ENCODE measurements at places on chromosomes 7 and 10.

- DNase-seq = no peak
These were observed 129.3 kb upstream of the ACBD5 start for GRCh38 chr10:27369880-27370279.

- DNase-seq = peak; percentile 12
These were observed 615.1 kb downstream of the SUGCT start for GRCh38 chr7:40749877-40750276.

GRCh38 chr10:61760943-61761824 is 98.5 kb downstream of the CABCOCO1 start:
- DNase-seq = peak; percentile 80

DNA sequence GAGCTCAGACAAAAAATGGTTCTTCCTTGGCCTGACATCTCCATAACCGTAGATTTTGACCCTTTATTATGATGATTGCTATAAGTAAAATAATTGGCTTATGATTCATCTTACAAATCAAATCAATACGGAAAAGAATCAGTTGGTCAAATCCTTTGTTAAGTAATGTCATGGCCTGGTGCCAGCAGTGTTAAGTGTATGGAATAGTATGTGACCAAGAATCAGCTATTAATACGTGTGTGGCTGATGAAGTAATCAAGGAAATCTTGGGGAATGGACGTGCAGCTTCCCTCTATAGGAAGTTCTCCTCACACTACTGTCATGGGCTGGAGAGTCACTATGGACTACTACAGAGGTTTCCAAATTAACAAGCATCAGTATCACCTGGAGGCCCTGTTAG is 230.6 kb downstream of the TWIST1 start:
- DNase-seq = no peak

DNA sequence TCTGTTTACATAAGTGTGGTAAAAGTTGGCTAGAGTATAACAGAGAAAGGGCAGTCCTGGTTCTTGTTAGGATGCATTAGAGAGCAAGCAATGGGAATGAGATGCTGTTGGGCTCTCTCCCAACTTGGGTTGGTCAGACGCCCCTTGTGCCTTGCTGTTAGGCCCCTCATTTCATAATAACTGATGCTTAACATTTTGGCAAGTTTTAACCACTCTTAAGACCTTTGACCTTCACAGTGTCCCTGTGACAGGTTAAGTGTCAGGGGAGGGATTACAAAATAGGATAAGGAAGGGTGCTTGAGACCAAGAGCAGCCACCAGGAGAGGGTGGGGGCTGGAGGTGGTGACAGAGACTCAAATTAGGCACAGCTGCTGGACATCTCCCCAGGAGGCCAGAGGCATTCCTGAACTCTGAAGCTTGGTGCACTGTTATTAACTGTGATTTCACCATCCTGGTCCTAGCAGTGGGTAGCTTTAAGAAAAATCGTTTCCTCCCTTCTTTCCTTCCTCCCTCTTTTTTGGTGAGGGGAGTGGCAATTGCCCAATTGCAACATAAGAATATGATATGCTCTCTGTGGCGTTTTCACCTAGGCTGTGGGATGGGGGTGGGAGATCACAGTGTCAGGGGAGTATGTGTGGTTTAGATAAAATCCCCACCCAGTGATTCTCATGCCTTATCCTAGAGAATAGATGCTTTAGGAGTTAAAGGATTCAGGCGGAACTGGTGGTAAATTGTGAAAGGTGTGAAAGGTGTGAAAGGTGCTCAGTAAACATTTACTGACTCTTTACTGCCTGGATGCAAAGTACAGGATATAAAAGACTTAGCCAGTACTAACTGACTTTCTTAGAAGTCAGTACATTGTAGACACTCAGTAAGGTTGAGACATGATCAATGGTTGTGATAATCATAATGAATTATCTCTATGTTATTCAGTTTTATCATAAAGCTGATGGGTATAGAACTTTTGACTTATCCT is 270.5 kb downstream of the BICC1 start:
- DNase-seq = peak; percentile 51

DNA sequence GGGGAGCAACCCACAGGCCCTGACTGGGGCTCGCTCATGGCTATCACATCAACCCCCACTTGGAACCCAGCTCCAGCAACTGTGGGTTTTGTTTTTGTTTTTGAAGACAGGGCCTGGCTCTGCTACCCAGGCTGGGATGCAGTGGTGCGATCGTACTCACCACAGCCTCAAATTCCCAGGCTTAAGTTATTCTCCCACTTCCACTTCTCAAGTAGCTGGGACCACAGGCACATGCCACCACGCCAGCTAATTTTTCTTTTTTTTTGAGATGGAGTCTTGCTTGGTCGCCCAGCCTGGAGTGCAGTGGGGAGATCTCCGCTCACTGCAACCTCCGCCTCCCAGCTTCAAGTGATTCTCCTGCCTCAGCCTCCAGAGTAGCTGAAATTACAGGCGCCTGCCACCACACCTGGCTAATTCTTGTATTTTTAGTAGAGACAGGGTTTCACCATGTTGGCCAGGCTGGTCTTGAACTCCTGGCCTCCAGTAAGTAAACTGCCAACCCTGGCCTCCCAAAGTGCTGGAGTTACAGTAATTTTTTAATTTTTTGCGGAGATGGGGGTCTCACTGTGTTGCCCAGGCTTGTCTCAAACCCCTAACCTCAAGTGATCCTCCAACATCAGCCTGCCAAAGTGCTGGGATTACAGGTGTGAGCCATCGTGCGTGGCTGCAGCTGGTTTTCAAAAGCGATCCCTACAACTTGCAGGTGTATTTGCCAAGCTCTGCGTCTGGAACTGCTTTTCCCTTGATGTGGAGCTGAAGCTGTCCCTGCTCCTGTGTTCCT is 228.7 kb downstream of the SKIDA1 start:
- no peak for DNase-seq

DNA sequence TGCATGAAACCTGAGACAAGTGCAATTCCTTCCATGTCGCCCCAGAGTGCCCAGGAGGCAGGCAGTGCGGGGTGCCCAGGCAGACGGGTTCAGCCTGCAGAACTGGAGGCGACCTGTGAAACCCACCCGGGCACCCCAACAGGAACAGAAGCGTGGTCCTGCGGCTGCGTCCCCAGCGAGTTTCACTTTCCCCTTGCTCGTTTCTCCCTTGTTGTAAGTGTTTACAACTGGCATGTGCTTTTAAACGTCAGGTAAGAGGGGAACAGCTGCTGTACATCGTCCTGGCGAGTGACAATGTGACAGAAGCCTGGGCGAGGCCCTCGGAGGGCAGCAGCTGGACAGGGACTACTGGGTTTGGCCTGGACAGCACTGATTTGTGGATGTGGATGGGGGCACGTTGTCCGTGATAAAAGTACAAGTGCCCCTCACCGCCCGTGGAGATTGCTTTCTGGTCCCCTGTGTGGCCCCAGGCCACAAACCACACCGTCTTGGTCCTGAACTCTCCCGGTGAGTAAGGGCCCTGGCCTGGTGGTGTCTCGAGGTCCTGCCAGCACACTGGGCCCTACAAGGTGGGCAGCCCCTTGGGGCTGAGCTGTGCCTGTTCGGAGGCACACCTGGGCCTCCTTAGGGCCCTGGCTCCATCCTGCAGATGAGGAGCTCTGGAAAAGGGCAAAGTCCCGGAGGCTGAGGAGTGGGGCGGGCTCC is 4.0 kb downstream of the VENTX start:
- no peak for DNase-seq

- DNase-seq = peak; percentile 42
These were observed 30.8 kb upstream of the EFCAB10 start for GRCh38 chr7:105611856-105612775.

GRCh38 chr10:112370424-112370819 is 3.5 kb upstream of the ACSL5 start:
- no peak for DNase-seq

- no peak for DNase-seq
These were observed 597.6 kb downstream of the PCDH15 start for GRCh38 chr10:54203401-54203800.

DNA sequence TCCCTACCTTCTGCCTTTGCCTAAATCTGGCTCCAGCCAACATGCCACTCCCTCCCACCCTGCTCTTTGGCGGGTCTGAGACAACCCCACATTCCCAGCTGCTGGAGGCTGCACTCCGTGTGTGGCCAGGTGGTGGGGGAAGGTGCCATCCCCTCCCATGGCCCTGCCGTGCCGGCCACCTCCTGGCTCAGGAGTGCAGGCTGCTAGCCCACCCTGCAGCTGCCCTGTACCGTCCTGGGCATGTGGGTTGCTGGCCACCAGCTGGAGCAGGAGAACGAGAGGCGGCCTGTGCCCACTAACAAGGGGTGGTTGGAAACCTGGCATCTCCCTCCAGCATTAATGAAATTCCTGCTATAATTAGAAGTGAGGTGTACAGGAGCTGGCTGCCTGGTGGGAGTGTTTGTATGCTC is 97.6 kb downstream of the ZMIZ1 start:
- no peak for DNase-seq

DNA sequence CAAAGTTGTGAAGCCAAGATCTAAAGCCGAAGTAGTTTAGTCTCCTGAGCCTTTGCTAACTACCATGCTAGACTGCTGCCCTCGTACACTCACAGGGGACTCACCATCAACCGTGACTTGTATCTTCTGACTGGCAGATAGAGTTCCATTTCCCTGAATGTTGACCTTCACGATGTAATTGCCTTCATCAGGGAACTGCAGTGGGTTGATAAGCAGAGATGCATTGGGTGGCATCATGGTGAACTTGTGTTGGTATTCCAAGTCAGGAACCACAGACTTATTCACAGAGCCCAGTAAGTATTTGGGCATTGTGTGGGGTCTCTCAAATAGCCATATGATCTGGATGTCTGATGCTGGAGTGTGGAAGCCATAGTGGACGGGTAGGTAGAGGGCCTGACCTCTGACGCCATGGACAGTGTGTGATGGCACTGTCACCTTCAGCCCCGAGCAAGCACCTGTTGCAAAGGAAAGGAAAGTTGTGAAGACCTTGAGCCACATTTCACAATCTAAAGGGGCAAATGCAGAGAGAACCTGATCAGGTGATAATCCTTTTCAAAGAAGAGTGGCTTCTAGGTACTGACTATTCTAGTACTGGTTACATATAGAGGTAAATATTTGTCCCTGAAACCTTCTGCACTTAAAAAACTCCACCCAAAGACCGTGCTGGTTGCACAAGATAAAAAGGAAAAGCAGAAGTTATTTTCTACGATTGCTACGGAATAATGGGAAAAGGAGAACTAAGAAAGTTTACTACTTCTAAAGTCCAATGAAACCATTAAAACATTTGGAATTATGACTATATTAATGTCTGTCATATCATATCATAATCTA is 7.1 kb downstream of the HEPACAM2 start:
- DNase-seq = no peak
